Stimulated activated CD8-positive, alpha-beta memory T cell treated with anti-CD3 and anti-CD28 coated beads, Interleukin-15, amount 100 ng/mL, for 1 hour (primary cell): ENCODE measurements at places on chromosomes 4 and X.

GRCh38 chrX:110172215-110172614, 145.7 kb downstream of the AMMECR1 start:
- DNase-seq: no peak

DNA sequence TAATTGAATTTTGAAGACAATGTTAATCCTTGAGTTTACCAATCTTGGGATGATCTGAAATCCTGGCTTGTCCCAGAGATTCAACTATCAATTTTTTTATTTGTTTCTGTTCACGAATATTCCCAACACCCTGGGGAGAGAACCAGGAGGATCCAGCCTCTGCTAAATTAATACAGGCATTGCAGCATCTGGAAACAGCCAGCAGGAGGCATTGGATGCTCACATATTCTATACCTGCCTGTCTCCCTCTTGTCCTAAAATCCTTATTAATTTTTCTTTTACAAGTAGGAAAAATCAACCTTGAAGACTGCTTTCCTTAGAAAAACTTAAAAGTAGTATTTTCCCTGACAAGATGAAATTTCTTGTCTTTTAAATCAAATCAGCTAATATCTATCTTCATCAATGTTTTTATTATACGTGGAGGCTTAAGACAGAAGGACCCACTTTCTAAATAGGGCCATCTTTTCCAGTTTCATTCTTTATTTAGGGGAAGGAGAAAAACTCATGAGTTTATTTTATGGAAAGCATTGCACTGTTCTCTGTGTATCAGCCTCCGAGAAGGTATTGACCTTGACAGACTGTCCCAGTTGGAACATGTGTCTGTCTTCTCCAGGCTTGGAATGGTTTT, 102.4 kb downstream of the CLNK start:
- no peak for DNase-seq

DNA sequence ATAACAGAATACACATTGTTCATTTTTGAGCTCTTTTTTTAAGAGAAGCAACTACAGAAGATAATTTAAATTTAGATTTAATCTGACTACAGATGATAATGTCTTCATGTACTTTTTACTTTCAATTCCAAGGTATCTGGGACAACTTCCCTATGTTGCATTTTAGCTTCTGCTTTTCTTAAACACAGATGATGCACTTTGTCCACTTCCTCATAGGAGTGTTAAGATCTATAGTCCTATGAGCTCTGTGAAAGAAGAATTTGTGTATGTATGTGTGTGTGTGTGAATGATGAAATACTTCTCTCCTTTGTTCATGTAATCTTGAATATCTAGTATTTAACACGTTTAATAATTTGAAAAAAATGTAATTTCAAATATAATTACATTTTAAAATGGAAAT, 5.3 kb upstream of the FHIP1A start:
- DNase-seq: no peak

- no peak for DNase-seq
Observed at GRCh38 chr4:158809611-158810486, 41.0 kb downstream of the FNIP2 start.

DNA sequence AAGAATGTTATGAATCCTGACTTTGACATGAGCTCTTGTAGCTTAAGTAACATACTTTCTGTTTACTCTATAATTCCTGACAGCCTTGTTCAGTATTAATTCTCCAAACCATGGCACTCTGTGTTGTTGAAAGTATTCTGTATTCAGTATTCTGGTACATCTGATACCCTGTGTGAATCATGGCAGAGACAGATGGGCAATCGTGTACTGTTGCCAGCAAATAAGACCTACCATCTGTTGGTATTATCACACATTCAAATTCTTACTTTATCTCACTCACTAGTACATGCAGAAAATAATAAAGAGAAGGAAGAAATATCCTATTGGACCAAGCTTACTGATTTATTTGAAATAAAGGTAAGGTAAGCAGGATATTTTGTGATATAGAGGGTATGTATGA, 7.9 kb downstream of the MBTPS2 start:
- no peak for DNase-seq

GRCh38 chr4:3031357-3032082, 42.8 kb downstream of the HTT-AS start:
- no peak for DNase-seq

DNA sequence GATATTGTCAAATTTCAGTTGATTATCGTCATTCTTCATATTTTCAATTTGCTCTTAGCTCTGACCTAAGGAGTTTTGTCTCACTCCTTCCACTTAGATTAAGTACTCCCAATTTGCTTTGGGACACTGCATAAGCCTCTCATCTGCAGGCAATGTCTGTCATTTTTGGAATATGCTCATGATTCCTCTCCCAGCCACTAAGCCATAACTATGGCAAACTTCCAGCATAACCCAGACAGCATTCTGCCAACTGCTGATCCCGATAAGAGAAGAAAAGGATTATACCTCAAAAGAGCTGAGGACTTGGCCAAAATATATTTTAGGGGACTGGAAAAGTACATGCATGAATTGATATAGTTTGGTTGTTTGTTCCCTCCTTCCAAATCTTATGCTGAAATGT, 444.4 kb downstream of the GABRG1 start:
- DNase-seq: no peak

GRCh38 chr4:6338951-6339817, 69.5 kb downstream of the WFS1 start:
- no peak for DNase-seq

DNA sequence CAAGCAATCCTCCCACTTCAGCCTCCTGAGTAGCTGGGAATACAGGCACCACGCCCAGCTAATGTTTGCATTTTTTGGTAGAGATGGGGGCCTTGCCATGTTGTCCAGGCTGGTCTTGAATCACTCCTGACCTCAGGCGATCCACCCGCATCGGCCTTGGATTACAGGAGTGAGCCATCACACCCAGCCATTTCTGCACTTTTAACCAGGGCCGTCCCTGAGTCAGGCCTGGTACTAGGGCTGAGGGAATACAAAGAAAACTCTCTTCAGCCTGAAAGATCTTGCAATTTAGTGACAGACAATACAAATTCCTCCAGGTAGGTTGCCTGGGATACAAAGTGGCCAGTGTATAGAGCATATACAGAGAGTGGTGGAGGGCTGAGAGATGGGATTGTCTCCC, 65.8 kb downstream of the BCOR start:
- no peak for DNase-seq
